ENCODE measurements at places on chromosomes 11 and 22.
A peak's percentile ranks its signal among the peaks of the same experiment; 100 is the strongest.

GRCh38 chr11:104946907-104947306, 21.5 kb downstream of the CASP4 start:
- peak; percentile 51 for DNase-seq
- H3K4me3 ChIP-seq: no peak overlapping the region
- no peak overlapping the region for H3K27ac ChIP-seq

DNA sequence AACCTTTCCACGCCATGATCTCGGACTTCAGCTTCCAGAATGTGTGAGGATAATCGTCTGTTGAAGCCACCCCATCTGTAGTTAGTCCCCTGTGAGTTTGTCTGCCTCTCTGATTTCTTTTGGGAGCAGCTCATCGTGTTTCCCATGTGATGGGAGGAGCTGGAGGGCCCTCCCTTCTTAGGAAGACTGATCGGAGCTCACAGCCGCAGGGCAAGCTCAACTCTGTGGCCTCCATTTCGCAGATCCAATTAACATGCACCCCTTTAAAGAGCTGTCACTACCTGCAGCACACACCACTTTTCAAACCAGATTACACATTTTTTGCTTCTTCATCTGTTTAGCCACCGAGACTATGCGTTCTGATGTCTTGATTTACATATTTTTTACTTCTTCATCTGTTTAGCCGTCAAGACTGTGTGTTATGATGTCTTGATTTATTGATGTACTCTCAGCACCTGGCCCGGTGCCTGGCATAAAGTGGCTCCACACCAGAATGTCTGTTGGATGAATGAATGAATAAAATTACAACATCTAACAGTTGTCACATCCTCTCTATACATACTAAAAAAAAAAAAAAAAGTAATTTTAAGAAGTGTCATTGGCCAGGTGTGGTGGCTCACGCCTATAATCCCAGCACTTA, 14.9 kb upstream of the PPFIA1 start:
- H3K27me3 ChIP-seq: no peaks in the 10 kb centered on the region
- DNase-seq: no peak
- H3K27ac ChIP-seq: no peak overlapping the region
- no peaks in the 10 kb centered on the region for H3K36me3 ChIP-seq
- no peaks in the 10 kb centered on the region for H3K4me1 ChIP-seq
- no peak overlapping the region for H3K4me3 ChIP-seq

DNA sequence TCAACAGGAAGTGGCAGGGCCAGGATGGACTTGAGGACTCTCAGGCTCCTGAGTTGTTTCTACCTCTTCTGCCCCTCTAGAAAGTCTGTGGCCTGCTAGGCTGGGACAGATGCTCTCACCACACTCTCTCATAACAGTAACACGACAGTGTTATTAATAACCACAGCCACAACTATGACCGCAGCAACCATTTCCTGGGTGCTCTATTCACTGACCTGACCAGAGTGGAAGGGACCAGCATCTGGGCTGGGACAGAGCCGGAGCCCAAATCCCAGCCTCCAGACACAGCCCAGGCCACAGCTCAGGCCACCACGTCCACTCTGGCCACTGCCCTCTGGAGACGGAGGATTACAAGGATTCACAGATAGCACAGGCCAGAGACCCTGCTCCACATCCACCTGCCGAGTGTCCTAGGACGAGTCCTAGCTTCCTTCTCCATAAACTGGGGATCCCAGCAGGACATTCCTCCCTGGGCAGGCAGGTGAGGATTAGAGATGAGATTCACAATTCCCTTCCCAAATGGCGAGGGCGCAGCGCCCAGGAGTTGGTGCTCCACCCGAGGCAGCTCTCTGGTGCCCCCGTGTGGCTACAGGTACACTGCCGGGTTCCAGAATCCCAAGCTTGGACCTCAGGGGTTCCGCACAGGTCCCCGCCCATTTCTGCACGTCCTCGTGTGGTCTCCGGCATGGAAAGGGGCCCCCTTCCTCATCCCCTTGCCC, 7.1 kb downstream of the PNPLA5 start:
- DNase-seq: peak; percentile 49
- H3K36me3 ChIP-seq: no peaks in the 10 kb centered on the region
- peaks cover 3% of the 10 kb centered on the region for H3K4me1 ChIP-seq
- no peak overlapping the region for H3K4me3 ChIP-seq

- H3K27me3 ChIP-seq: no peaks in the 10 kb centered on the region
- no peak for DNase-seq
- H3K4me1 ChIP-seq: no peaks in the 10 kb centered on the region
- H3K36me3 ChIP-seq: no peaks in the 10 kb centered on the region
Measured at GRCh38 chr11:116202922-116203321, 569.9 kb downstream of the BUD13 start.

- peaks cover 3% of the 10 kb centered on the region for H3K36me3 ChIP-seq
- DNase-seq: peak; percentile 82
- H3K27me3 ChIP-seq: peaks cover 15% of the 10 kb centered on the region
- peak overlapping the region; percentile 55 for H3K4me3 ChIP-seq
- H3K4me1 ChIP-seq: peaks cover 49% of the 10 kb centered on the region
- H3K27ac ChIP-seq: peak overlapping the region; percentile 73
Measured at GRCh38 chr22:37604875-37605274, 3.8 kb upstream of the GGA1 start.

DNA sequence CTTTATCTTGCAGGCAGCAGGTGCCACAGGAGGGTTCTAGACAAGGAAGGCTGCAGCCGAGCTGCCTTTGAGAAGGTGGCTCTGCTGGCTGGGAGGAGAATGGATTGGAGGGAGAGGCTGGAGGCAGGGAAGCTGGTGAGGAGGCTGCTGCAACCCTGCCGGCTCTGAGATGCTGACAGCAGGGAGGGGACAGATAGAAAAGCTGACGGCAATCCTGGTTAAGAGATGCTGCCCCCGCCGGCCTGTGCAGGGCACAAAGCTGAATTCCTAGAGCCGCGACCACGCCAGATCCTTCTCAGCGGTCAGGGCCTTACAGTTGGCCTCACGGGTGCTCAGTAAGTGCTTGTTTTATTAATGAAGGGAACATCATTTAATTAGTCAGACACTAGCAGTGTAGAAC, 105.4 kb downstream of the CACNA1I start:
- H3K4me1 ChIP-seq: no peaks in the 10 kb centered on the region
- DNase-seq: no peak
- no peak overlapping the region for H3K4me3 ChIP-seq
- no peaks in the 10 kb centered on the region for H3K27me3 ChIP-seq
- peaks cover 28% of the 10 kb centered on the region for H3K36me3 ChIP-seq
- no peak overlapping the region for H3K27ac ChIP-seq

- no peak for DNase-seq
- peaks cover 4% of the 10 kb centered on the region for H3K36me3 ChIP-seq
- H3K27ac ChIP-seq: peak overlapping the region; percentile 27
- H3K27me3 ChIP-seq: peaks cover 23% of the 10 kb centered on the region
- no peak overlapping the region for H3K4me3 ChIP-seq
- peaks cover 26% of the 10 kb centered on the region for H3K4me1 ChIP-seq
Measured at GRCh38 chr22:36900225-36900624, 13.2 kb upstream of the CSF2RB start.

GRCh38 chr11:134045799-134046635, 22.9 kb upstream of the JAM3 start:
- H3K4me3 ChIP-seq: no peak overlapping the region
- DNase-seq: peak; percentile 49
- H3K36me3 ChIP-seq: no peaks in the 10 kb centered on the region
- peaks cover 14% of the 10 kb centered on the region for H3K4me1 ChIP-seq
- peaks cover 17% of the 10 kb centered on the region for H3K27me3 ChIP-seq
- H3K27ac ChIP-seq: no peak overlapping the region

DNA sequence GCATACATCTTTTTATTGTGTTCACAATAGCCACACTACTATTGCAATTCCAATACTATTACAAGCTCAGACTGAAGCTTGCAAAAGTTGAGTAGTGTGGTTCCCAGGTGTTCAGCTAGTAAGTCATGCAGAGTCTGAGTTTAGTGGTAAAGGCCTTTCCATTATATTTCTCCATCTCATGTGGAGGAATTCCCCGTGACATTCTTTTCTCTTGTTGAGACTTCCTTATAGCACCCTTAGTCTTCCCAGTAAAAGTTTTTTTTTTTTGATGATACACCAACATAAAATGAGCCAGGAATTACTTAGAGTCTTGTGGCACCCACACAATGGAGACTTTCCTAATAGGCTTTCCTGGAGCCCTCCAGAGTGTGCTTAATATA, 110.8 kb downstream of the UVRAG start:
- H3K27me3 ChIP-seq: no peaks in the 10 kb centered on the region
- H3K4me3 ChIP-seq: no peak overlapping the region
- DNase-seq: no peak
- H3K36me3 ChIP-seq: no peaks in the 10 kb centered on the region

DNA sequence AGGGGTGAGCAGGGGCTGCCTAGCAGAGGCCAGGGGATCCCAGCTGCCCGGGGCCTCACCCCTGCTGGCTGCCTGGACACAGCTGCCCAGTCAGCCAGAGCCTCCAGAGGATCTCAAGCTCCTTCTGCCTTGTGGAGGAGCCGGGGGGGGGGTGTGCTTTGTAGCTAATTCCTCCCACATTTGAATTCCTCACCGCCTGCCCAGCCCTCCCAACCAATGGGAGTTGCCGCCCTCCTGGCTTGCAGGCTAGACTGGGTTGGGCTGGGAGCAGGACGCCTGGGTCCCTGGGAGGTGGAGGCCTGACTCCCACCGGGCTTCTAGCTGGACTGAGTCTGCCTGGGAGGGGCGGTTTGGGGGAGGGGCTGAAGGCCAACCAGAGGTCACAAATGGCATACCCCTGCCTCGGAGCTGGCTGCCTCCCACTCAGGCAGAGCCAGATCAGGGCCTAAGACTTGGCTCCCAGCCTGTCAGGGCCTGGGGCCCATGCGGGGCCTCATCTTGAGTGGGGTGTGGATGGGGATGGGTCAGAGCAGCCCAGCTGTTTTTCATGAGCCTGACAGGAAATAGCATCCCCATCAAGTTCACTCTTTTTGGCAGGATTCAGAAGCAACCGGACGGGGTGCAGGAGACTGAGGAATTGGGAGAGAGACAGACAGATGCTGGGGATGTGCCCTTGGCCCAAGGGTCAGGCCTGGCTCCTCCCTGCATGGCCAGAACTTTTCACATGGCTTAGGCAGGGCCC, 29.2 kb upstream of the PDE2A start:
- DNase-seq: no peak
- peaks cover 34% of the 10 kb centered on the region for H3K36me3 ChIP-seq
- H3K4me3 ChIP-seq: no peak overlapping the region
- H3K27me3 ChIP-seq: no peaks in the 10 kb centered on the region
- H3K4me1 ChIP-seq: no peaks in the 10 kb centered on the region

GRCh38 chr11:62477927-62478326, 59.1 kb downstream of the SCGB1A1 start:
- no peak for DNase-seq
- no peak overlapping the region for H3K4me3 ChIP-seq
- H3K4me1 ChIP-seq: no peaks in the 10 kb centered on the region
- no peak overlapping the region for H3K27ac ChIP-seq

- H3K4me1 ChIP-seq: no peaks in the 10 kb centered on the region
- H3K27me3 ChIP-seq: no peaks in the 10 kb centered on the region
- peak overlapping the region; percentile 43 for H3K27ac ChIP-seq
- H3K4me3 ChIP-seq: no peak overlapping the region
- no peaks in the 10 kb centered on the region for H3K36me3 ChIP-seq
Measured at GRCh38 chr11:103898577-103899336, 137.7 kb upstream of the DDI1 start.

- DNase-seq: no peak
- no peaks in the 10 kb centered on the region for H3K36me3 ChIP-seq
- H3K4me1 ChIP-seq: no peaks in the 10 kb centered on the region
- no peak overlapping the region for H3K4me3 ChIP-seq
- no peaks in the 10 kb centered on the region for H3K27me3 ChIP-seq
Measured at GRCh38 chr11:115611343-115611742, 107.1 kb upstream of the CADM1 start.

- no peak overlapping the region for H3K27ac ChIP-seq
- H3K4me3 ChIP-seq: no peak overlapping the region
- no peaks in the 10 kb centered on the region for H3K36me3 ChIP-seq
- peaks cover 4% of the 10 kb centered on the region for H3K27me3 ChIP-seq
Measured at GRCh38 chr11:87954476-87954875, 220.8 kb downstream of the RAB38 start.

GRCh38 chr11:103395612-103396011, 286.4 kb downstream of the DYNC2H1 start:
- no peaks in the 10 kb centered on the region for H3K27me3 ChIP-seq

DNA sequence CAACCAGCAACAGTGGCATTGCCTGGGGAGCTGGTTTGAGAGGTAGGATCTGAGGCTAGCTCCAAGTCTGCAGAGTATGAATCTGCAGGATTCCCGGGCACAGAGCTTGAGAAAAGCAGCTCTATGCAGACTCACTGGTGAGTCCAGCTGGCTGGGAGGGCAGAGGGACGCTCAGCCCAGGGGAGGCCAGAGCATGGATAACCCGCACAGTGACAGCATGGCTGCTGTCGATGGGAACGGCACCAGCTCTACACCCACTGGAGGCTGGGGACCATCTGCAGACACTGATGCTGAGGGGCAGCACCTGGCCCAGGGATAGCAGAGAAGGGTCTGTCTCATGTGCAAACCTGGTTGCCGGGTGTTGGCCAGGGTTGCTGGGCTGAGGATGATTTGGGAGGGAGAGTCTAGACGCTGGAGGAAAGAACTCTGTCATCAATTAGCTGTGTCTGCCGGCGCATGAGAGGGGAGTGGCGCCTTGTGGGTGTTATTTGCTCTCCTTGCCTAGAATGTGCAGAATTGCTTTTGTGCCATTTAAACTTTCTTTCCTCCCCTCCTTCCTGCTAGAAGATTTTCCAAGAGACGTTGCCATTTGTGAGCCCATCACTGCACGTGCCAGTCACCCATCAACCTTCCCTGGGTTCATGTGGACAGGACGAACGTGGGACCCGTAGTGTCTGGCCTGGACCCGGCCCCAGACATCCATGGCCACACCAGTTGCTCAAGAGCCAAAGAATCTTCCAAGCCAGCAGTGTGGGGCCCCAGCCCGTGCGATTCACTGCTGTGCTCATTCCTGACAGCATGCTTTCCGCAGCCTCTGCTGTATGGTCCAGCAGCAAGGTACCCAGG, 19.1 kb upstream of the LINC01488 start:
- H3K36me3 ChIP-seq: peaks cover 2% of the 10 kb centered on the region
- DNase-seq: no peak
- no peak overlapping the region for H3K27ac ChIP-seq
- no peak overlapping the region for H3K4me3 ChIP-seq

- H3K27me3 ChIP-seq: no peaks in the 10 kb centered on the region
- no peak overlapping the region for H3K27ac ChIP-seq
- H3K36me3 ChIP-seq: no peaks in the 10 kb centered on the region
- no peak for DNase-seq
Measured at GRCh38 chr22:26033071-26033470, 136.2 kb upstream of the SEZ6L start.
